ENCODE measurements at places on chromosomes 1 and 21.

DNA sequence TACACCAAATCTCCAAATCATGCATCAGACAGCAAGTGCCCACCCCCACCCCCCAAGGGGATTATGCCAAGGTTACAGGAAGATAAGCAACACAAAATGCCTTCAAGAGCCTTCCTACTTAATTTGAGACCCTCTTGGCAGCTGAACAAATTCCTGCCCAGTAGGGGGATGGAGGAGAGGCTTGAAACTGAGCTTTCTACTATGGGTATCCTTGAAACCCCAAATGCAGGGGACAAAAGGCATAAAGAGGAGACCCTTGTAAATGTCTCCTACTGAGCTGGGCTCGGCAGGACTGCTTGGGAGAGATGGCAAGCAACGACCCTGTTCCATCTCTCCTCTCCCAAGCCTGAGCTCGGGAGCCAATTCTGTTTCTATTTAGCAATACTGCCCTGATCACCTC is 3.5 kb downstream of the SLC41A1 start:
- DNase-seq, result no peak

DNA sequence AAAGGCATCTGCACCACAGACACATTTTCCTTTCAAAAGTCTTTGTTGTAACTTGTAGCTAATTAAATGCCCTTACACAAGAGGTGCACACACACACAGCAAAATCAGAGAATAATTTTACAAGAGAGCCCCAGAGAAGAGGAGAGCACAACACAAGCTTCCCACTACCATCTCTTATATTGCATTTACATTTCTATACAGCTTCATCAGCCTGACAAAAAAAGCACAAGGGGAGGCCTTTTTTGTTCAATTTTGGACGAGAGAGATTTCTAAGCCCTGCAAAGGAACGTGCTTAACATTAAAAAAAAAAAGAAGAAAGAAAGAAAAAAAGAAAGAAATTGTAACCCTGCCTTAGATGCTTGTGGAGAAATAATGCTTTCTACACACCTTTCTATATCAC is 17.1 kb upstream of the ESRRG start:
- DNase-seq, result no peak

GRCh38 chr21:45970674-45971615 is 10.6 kb upstream of the COL6A1 start:
- DNase-seq, result peak; percentile 76

DNA sequence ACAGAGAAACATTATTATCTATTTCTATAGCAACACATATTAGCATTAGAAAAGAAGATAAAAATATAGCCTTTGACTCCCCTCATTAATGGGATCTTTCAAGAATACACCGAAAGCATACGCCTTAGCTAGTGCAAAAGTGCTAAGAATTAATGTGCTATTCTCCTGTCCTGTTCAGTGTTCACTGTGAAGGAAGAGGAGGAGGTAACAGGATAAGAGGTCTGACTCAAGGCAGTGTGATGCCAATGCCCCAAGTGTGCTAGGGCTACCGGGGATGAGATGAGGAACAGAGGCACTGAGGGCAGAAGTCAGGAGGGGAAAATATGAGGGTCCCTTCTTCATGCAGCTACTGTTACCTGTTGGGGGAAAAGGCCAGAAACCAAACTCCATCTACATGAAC is 43.5 kb downstream of the USP24 start:
- no peak for DNase-seq

- DNase-seq, result no peak
Measured at GRCh38 chr1:27258598-27258997, 24.2 kb downstream of the WDTC1 start.

DNA sequence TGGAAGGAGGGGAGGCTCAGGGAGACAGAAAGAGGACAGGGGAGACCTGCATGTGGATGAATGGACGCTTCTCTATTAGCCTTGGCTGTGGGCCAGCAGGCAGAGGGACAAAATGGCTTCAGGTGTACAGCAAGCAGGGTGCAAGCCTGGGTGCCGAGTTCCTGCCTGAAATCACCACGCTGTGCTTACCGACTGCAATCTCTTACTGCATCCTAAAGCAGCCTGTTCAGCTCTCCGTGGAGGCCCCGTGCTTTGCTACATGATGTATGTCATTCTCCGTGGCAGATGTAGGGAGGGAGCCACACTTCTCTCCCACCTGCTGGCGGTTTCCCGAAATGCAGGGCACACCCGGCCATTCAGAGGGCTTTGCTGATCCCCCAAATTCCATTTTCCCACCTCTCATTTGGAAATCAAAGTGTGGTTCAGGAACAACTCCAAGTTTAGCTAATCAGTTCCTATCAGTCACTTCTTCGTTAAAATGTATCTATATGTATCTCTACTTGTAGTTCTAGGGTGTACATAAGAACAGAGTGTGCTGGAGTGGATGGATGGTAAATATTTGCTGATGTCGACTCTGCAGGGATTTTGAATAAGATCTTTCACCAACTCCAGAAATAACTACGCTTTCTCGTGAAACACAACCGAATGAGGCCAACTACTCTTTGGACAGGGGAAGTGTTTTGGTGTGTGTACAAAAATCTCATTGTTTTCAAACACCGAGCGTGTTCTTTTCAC is 122.3 kb upstream of the BACE2 start:
- DNase-seq, result peak; percentile 30

- DNase-seq, result no peak
Measured at GRCh38 chr1:25990702-25991395, 7.0 kb downstream of the PAFAH2 start.

DNA sequence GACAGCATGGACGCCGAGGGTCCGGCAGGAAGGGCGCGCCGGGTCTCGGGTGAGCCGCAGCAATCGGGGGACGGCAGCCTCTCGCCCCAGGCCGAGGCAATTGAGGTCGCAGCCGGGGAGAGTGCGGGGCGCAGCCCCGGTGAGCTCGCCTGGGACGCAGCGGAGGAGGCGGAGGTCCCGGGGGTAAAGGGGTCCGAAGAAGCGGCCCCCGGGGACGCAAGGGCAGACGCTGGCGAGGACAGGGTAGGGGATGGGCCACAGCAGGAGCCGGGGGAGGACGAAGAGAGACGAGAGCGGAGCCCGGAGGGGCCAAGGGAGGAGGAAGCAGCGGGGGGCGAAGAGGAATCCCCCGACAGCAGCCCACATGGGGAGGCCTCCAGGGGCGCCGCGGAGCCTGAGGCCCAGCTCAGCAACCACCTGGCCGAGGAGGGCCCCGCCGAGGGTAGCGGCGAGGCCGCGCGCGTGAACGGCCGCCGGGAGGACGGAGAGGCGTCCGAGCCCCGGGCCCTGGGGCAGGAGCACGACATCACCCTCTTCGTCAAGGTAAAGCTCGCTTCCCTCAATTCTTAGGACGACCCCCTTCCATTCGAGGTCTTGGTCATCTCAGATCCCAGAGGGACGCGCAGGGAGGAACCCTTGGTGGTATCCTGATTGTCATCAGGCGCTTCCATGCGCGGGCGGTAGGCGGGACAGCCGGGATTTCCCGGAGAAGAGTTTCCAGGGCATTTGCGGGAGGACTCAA is 1.6 kb downstream of the CLIC6 start:
- DNase-seq, result peak; percentile 69

DNA sequence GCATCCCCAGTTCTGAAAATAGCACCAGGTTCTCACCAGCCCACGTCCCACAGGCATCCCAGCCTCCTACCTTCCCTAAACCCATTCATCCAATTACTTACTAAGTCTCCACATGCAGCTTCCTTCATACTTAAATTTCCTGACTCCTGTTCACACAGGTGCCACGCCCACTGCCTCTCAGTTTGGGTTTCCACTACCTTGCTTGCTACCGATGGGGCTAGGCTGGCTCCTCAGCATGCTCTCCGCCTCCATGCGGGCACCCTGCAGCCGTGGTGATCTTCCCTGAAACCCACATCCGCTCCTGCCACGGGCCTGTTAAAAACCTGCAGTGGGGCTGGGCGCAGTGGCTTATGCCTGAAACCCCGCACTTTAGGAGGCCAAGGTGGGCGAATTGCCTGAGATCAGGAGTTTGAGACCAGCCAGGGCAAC is 70.4 kb upstream of the ANGPTL1 start:
- no peak for DNase-seq

DNA sequence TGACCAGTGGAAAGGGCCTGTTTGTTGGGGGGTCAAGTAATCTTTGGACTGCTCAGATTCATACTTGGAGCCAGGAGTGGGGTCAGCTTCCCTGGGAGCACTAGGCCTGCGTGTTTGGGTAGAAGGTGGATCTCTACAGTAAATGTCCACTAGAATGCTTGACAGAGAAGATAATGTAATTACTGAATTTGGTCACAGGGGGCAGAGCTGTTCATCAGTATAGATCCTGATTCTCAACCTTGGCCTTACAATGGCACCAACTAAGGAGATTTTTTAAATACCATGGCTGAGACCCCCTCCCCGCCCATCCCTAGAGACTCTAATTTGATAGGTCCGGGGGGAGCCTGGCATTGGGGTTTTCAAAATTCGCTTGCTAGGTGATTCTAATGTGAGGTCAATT is 217.5 kb upstream of the PLXNA2 start:
- DNase-seq, result no peak

DNA sequence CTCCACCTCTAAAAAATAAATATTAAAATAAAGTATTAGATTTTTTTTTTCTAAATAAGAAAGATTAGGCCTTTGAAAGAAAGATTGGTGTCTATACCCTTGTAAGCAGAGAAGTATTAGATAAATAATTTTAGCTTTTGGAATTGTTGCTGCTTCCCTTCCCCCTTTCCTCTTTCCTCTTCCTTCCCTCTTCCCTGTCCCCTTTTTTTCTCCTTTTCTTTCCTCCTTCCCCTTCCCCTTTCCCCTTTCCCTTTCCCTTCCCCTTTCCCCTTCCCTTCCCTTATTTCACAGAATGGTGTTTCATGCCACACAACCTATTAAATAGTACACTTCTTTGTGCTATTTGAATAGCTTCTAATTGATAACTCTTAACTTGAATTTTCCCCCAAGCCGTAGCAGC is 69.8 kb upstream of the QSOX1 start:
- DNase-seq, result no peak

- no peak for DNase-seq
Measured at GRCh38 chr1:54982739-54983138, 2.3 kb downstream of the TMEM61 start.

- DNase-seq, result no peak
Measured at GRCh38 chr21:35420656-35421055, 371.6 kb upstream of the RUNX1 start.

DNA sequence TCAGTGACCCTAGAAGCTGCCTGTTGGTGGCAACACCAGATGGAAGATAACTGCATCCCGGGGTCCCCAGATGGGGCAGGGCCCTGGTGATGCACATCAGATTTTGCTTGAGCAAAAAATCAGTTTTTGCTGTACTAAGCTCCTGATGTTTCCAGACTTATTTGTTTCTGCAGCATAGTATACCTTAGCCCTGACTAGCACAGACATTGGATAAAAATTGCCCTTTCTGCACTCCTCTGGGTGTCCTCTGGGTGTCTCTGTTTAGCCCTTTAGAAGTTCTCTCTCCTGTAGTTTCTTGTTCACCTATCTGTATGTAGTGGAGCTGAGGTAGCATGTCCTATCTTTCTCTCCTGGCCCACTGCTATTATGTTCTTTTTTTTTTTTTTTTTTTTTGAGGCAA is 30.3 kb upstream of the PLA2G2C start:
- no peak for DNase-seq

DNA sequence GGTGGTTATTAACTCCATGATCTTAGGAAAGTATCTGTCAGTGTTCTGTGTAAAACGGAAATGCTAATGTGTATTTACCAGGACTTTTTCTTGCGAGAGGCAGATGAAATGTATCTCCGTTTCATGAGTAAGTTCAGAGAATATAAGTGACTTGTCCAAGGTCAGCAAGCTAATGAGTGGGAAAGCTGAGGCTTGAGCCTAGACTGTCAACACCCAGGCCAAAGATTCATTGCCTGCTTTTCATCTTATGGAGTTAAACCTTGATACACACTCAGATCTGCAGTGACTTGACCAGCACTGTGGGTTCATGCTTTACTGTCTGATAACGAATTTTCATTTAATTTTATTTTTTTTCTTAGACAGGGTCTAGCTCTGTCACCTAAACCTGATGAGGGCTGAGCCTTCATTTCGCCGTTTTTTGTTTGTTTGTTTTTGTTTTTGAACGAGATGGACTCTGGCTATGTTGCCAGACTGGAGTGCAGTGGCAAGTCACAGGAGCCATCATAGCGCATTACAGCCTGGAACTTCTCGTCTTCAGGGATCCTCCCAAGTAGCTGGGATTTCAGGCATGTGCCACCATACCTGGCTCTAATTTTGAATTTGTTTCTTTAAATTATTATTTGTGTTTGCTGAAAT is 918 bp upstream of the JTB start:
- no peak for DNase-seq

DNA sequence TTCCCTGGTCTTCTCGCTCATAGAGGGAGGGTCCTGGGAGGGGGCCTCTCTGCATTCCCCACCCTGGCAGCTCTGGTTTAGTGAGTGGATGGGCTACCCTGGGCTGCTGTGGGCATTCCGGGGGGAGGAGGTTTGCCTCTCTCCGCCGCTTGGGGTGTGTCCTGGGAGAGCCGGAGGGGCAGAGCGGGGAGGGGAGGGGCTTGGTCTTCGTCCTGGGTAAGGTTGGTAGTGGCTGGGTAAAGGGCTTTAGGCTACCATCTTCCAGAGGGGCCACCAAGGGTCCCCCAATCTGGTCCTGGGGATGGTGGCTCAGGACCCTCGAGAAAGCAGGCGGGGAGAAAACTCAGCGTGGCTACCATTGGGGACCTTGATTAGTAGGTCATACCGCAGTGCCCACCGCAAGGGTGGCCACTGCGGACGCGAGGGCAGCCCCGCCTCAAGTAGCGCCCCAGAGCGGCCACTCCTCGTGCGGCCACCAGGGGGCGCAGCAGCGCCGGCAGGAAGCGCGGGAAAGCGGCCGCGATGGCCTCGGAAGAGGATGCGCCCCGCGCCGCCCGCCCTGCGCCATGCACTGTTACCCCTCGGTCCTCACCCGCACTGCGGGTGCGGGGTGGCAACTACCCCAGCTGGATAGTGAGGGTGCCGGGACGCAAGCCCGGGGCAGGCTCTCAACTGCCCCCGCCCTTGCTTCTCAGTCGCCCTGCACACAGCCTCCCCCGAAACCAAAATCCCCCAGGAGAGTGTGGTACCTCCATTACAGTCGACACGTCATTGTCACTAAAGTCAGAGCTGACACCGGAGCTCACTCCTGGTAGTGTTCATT is 44.1 kb upstream of the SLC25A33 start:
- peak; percentile 76 for DNase-seq

DNA sequence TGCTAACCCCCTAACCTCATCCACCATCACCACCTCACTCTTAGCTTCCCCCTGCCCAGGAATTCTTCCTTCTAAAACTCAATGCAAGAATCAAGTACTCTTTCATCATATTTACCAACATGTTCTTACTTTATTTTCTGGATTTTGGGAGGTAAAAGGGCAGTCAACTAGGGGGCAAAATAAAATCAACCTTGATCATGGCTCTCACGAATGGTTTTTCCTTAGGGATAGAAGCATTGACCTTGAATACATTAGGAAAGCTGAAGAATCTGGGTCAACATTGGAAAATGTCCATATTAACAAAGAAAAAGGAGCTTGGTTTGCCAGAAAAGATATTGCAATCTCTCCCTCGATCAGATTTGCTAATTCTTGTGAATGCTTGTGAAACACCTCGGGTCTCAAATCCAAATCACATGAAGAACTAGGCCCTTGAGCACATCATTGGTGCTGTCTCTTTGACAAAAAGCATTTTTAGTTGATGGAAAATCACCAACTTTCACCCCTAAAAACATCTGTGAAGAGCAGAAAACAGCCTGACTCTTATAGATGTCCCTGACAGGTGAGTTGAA is 58.9 kb downstream of the ZC3H11B start:
- no peak for DNase-seq

GRCh38 chr1:65490231-65491009 is 70.0 kb downstream of the LEPR start:
- DNase-seq, result no peak
